Caco-2 (cell line): ENCODE measurements at places on chromosomes 2 and 18.
A peak's percentile ranks its signal among the peaks of the same experiment; 100 is the strongest.

DNA sequence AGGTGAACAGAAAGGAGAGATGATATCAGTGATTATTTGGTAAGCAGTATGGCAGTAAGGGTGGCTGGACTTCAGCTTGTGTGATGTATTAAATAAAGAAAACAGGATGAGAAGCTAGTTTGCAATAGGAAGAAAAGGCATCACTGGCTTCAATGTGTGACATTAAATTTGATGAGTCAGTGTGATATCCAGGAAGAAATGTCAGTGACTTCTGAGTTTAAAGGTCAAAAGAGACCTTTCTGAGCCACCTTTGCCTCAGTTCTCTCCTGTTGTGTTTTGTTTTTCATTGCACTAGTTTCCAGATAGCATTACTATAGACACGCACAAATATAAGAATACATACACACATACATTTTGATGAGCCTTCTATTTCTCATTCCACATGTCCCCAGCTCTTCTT lies 105.6 kb downstream of the PIGN start:
- DNase-seq: no peak
- no peaks in the 10 kb centered on the region for H3K27me3 ChIP-seq
- no peaks in the 10 kb centered on the region for H3K4me1 ChIP-seq
- no peak overlapping the region for H3K4me3 ChIP-seq

- H3K27ac ChIP-seq: peak overlapping the region; percentile 76
- no peak overlapping the region for H3K4me3 ChIP-seq
- H3K27me3 ChIP-seq: no peaks in the 10 kb centered on the region
- no peak for DNase-seq
- H3K36me3 ChIP-seq: peaks cover 11% of the 10 kb centered on the region
Measured at GRCh38 chr2:54642677-54643430, 80.6 kb upstream of the EML6 start.

DNA sequence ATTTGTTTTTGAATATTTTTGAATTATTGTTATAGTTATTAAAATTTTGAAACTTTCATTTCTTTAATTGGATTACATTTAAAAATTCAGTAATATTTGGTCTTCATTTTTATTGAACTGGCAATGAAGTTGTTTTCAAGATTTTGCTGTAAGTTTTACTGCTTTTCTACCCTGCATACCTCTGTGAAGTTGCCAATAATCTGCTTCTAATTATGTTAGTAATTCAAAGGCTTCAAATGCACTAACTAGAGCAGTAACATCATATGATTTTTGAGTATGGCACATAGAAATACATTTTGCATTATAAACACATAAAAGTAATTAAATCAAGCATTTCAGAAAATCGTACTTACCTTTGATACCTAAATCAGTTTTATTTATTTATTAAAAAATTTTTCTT lies 40.3 kb upstream of the FAM171B start:
- no peak for DNase-seq
- H3K36me3 ChIP-seq: no peaks in the 10 kb centered on the region
- H3K27me3 ChIP-seq: no peaks in the 10 kb centered on the region
- H3K27ac ChIP-seq: no peak overlapping the region
- no peak overlapping the region for H3K4me3 ChIP-seq

- H3K4me1 ChIP-seq: no peaks in the 10 kb centered on the region
- H3K27me3 ChIP-seq: no peaks in the 10 kb centered on the region
- no peak overlapping the region for H3K27ac ChIP-seq
- no peak overlapping the region for H3K4me3 ChIP-seq
- DNase-seq: no peak
Measured at GRCh38 chr2:152678808-152679207, 38.5 kb downstream of the PRPF40A start.

DNA sequence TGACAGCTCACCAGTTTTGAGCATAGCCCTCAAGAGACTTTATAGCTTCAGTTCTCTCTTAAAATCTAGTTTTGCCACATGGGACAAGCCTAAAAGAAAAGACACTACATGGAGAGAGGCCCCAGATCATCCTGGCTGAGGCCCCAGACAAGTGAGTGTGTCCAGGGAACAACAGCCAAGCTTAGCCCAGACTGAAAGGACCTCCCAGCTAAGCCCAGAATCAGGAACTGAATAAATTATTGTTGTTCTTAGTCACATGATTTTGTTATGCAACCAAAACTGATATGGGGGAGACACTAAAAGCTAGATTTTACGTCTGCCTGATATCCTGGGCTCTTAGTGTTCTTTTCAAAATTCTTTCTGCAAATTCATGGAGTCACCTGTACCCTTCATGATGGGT lies 29.3 kb upstream of the LBH start:
- no peak for DNase-seq
- H3K27ac ChIP-seq: no peak overlapping the region
- no peaks in the 10 kb centered on the region for H3K4me1 ChIP-seq
- H3K4me3 ChIP-seq: no peak overlapping the region
- no peaks in the 10 kb centered on the region for H3K36me3 ChIP-seq

DNA sequence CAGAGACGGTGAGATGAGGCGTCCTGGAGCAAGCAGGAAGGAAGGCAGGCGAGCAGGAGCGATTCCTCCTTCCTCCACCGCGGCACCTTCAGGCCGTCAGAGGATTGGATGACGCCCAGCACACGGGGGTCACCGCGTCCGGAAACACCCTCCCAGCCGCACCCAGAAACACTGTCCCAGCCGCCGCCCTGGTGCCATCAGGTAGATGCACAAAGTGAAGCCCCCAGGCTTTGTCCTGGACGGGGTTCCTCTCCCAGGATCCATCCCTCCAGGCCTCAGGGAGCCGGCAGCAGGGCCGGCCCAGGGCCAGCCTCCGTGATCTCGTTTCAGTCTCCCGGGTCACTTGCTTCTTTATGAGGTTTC lies 31.5 kb downstream of the RTP5 start:
- H3K4me1 ChIP-seq: no peaks in the 10 kb centered on the region
- H3K4me3 ChIP-seq: no peak overlapping the region
- H3K27me3 ChIP-seq: no peaks in the 10 kb centered on the region
- no peak overlapping the region for H3K27ac ChIP-seq
